ENCODE measurements at places on chromosomes 12 and 14.

DNA sequence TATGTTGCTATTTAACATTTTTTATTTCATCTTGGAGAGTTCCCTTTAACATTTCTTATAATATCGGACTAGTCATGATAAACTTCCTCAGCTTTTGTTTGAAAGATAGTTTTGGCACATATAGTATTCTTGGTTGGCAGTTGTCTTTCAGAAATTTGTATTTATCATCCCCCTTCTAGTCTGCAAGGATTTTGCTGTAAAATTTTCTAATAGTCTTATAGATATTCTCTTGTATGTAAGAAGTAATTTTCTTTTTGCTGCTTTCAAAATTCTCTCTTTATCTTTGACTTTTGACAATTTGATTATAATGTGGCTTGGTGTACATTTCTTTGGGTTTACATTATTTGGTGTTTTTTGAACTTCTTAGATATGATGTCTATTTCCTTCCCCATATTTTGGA, 116.0 kb upstream of the AVPR1A start:
- no peak for DNase-seq

DNA sequence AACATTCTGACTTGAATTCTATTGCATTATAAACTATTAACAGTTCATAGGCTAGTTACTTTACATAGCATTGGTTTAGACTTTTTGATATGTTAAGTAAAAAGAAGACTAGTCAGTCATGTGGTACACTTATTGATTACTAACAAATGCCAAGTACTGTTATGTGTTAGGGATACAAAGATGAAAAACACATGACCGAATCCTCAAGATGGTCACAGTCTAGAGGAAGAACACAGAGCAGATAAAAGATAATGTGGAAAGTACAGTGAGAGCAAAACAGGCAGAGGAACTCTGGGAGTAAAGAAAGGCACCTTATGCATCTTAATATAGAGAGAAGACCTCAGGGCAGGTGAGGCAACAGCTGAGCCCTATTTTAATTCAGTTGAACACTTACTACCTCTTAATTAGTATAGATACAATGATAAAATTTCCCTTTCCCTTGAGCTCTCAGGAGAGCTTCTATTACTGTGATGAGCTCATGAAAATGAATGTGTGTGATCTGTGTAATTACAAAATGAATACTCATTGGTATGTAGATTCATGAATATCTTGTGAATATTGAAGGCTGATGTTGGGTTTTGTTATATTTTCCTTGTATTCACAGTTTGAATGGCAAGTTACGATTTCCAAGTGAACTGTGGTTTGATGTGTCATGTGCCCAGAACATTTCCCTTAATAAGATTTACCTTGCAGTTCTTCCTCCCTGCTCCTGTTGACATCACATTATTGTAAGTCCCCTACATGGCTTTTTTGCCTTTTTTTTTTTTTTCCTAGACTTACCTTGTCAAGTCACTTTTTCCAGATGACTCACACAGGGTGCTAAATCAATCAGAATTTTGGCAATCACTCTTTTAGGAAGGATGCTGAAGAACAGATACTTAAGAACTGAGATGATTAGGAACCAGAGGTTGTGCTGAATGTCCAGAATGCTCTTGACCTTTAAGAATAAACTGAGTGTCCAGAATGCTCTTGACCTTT, 29.5 kb upstream of the MSRB3 start:
- DNase-seq: no peak

- DNase-seq: no peak
These were observed 31.7 kb downstream of the TNFAIP2 start for GRCh38 chr14:103155010-103155409.

DNA sequence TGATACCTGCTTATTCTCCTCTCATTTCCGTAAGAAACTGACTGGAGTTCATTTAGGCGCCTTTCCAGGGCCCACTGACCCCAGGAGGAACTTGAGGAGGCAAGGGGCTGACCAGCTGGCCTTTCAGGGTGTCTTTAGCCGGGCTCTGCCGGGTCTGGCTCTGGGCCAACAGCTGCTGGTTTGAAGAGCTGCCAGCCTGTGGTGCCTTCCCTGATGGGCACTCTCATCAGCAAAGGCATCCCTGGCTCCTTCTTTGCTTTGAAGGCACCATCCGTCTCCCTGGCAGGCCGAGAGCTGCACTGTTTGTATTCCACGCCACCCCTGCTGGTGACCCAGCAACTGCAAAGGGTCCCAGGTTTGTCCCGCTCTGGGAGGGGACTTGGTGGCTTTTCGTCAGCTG, 42.0 kb downstream of the IQSEC3 start:
- no peak for DNase-seq

DNA sequence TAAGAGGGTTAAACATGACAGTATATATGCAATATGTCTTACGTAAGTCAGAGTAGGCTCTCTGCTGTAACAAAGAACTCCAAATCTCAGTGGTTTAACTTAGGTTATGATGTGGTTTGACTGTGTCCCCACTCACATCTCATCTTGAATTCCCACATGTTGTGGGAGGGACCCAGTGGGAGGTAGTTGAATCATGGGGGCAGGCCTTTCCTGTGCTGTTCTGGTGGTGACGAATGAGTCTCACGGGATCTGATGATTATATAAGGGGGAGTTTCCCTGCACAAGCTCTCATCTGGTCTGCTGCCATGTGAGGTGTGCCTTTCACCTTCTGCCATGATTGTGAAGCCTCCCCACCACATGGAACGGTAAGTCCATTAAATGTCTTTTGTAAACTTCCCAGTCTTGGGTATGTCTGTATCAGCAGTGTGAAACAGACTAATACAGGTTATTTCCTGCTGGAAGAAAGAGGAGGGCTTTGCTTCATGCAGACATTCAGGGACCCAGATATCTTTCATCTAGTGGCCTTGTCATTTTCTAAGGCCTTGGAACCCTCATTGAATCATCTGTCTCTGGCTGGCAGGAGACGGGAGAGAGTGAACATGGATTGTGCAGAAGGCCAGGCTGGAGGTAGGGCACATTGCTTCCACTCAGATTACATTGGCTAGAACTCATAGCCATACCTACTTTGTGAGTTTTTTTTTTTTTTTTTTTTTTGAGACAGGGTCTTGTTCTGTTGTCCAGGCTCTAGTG, 96.1 kb downstream of the CRADD start:
- peak; percentile 45 for DNase-seq

- no peak for DNase-seq
These were observed 127.6 kb downstream of the PAWR start for GRCh38 chr12:79563021-79563740.

- DNase-seq: no peak
These were observed 78.0 kb upstream of the FAR2 start for GRCh38 chr12:29071099-29071498.

DNA sequence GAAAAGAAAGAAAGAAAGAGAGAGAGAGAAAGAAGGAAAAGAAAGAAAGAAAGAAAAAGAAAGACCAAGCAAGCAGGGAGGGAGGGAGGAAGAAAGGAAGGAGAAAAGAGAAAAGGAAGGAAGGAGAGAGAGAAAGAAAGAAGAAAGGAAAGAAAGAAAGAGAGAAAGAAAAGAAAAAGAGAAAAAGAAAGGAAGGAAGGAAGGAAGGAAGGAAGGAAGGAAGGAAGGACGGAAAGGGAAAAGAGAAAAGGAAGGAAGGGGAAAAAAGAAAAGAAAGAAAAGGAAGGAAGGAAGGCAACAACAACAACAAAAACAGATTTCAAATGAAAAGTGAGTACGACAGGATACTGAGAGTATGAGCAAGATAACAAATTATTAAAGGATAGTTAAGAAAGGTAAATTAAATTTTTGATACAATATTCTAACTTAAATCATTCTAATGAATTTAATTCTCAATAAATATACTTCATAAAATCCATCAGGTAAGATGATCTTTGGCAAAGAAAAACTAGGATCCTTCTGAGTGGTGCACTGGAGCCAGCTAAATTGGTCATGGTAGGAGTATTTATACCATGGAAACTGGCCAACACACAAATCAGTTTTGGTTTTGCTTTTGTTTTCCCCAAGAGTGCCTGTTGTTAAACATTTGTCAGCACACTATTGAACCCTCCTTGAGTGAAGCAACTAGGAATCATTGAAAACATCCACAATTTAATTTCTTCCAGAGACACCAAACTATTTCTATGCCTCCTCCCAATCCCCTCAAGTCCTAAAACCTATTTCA, 56.1 kb upstream of the DYRK2 start:
- no peak for DNase-seq
